ENCODE measurements at places on chromosomes 13 and 19.

GRCh38 chr13:23621316-23621645 lies 51.1 kb downstream of the TNFRSF19 start:
- DNase-seq = peak; percentile 6

- DNase-seq = no peak
These were observed 7.7 kb downstream of the C2CD4C start for GRCh38 chr19:400976-401865.

DNA sequence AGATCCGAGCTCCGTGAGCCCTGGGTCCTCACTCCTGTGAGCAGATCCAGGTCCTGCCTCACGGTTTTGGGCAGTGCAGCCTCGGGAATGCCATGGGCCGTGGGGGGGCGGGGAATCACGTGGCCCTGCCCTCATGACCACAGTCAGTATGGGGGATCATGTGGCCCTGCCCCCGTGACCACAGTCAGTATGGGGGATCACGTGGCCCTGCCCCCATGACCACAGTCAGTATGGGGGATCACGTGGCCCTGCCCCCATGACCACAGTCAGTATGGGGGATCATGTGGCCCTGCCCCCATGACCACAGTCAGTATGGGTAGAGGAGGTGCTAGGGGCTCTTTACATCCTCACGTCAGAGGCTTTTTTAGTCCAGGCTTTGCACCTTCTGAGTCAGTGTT lies 64.3 kb upstream of the F7 start:
- DNase-seq = no peak

- DNase-seq = no peak
These were observed 27.7 kb downstream of the PPP2R1A start for GRCh38 chr19:52217576-52217975.

DNA sequence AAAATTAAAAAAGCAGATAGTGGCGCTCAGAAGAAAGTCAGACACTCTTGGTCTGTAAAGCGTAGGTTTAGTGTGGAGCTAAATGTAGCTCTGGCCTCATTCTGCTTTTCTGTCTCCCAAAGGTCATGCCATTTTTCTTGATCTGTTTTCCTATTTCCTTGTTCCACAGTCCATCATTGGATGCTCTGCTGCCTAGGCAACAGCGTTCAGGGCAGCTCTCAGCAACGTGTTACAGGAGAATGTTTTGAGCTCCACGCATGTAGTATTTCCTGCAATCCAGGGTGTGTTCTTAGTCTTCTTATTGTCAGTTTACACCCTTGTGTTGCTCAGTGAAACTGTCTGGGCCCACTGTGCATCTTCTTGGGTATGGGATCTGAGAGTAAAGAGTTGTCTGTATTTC lies 46.0 kb upstream of the PCDH8 start:
- DNase-seq = no peak

DNA sequence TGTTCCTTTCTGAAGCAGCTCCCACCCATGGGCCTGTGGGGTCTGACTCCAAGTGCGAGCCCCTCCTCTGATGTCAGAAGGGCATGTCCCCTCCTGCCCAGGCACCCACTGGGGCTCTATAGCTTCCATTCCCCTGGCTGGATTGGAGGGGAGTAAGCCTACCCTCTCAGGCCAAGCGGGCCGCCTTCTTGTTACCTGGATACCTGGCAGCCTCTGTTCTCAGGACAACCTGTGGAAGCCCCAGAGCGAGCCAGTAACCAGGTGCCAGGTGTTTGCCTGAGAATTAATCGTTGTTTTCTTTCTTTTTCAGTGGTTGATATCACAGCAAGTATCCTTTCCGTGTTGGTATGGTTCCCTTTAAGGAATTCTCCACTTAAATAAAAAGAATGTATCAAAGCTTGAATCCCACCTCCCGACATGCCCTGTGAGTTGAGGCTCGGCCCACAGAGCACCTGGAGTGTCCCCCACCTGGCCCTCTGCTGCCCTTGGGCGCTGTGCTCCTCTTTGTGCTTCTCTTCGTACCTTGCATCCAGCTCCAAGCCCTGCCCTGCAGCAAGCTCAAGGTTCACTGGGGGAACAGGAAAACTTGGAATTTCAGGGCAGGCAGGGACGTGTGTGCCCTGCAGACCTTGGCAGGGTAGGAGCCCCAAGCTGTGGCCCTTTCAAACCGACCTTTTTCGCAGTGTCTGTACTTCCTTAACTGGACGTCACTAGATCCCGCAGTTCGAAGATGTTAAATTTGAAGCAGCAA lies 15.0 kb downstream of the MAU2 start:
- no peak for DNase-seq

DNA sequence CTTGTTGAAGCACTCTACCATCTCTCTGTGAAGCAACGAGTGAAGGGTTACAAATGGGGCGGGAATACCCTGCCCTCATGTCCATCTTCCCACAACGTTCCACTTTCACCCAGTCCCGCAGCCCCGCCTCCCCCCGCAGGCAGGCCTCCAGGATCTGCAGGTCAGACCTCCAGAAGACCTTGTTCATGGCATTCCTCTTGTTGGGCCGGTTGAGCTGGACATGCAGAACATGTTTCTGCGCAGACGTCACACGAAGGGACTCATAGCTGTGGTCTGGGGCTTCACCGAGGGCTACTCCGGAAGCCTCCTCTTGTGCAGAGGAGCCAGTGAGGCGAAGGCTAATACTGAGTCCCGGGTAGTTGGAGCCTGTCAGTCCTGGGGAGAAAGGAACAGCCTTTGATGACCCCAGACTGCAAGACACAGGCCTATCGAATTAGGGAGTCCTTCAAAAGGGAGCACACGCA lies 420 bp downstream of the ECH1 start:
- peak; percentile 37 for DNase-seq

DNA sequence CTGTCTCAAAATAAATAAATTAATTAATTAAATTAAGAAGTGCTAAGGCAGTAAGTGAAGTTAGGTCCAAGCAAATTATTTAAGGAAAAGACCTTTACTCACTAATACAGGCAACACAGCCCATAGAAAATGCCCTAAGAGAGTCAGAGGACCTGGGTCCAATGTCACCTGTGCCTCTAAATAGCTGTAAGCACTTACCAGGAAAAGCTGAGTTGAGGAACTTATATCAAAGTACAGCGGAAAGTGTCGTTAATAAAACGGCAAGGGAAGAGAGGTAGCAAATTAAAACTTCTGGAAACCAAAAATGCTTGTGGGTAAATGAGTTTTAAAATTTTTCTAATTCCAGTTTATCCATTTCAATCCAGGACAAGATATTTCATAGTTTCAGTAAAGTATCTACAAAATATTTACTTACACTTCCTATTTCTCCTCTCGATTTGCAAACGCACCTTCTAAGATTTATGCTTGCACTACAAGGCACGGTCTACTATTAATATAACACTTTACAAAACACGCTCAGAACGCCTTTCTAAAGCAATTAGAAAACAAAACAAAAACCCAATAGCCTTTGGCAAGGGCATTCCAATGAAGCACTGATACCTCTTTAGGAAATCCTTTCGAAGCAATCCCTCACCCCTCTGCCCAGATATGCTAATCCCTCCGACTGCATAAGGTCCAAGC lies 963 bp downstream of the VPS36 start:
- no peak for DNase-seq

GRCh38 chr13:60790620-60791019 lies 393.6 kb downstream of the TDRD3 start:
- no peak for DNase-seq

- DNase-seq = peak; percentile 40
These were observed 44.9 kb downstream of the ZNF611 start for GRCh38 chr19:52689843-52690368.

GRCh38 chr13:48715977-48716376 lies 62.2 kb downstream of the CYSLTR2 start:
- no peak for DNase-seq

- DNase-seq = no peak
These were observed 152.3 kb downstream of the TM9SF2 start for GRCh38 chr13:99653526-99653925.

GRCh38 chr19:10378124-10378523 lies 2.2 kb downstream of the TYK2 start:
- DNase-seq = no peak

DNA sequence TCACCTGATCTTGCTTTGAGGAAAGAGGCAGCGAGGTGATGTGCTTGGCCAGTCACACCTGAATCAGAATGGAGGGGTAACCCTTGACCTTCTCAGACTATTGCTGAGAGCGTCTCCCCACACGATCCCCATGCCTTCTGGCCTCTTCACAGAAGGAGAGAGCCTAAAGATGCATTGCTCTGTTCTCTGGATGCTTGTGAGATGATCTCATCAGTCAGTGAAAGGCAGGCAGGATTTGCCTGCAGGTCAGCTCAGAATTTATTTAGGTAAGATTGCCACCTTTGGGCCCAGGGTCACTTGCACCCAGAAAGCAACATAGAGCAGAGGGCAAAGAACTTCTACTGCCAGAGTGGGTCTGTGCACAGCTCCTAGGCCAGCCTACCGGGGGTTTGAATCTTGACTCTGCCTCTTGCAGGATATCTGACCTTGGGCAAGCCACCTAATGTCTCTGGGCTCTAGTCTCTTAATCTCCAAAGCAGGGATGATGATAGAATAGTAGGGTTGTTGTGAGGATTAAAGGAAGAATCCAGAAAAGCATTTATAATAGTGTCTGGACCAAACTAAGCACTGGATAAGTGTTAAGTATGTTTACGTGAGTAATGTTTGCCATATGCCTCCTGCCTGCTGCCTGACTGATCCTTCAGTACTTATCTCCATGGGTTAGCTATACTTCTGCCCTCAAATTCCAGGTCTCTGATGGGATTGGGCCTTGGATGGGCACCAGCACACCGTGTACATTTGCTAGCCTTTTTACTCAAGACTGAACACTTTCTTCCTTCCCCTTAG lies 8.4 kb upstream of the FLT1 start:
- no peak for DNase-seq

DNA sequence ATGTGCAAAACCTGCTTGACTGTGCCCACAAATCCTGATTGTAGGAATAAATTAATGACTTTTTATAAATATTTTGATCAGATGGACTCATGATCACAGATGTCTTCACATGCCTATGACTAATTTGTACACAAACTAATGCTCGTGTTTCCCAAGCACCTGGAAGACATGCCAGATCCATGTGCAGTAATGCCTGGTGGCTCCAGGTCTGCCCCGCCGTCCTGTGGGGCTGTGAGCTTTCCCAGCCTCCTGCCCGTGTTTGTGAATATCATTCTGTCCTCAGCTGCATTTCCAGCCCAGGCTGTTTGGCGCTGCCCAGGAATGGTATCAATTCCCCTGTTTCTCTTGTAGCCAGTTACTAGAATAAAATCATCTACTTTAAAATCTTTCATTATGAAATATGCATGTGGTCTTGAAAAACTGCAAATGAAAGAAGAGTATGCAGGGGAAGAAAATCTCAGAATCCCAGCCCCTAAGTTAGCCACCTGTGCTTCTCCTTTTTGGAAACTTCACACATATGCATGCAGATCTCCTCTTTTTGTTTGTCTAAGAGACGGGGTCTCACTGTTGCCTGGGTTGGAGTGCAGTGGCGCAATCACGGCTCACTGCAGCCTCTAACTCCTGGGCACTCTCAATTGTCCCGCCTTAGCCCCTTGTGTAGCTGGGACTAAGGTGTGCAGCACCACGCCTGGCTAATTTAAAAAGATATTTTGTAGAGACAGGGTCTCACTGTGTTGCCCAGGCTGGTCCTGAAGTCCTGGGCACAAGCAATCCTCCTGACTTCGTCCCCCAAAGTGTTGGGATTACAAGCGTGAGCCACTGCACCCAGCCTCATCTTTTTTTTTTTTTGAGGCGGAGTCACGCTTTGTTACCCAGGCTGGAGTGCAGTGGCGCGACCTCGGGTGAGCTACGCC lies 6.2 kb downstream of the RPL28 start:
- DNase-seq = no peak

- DNase-seq = no peak
These were observed 6.2 kb downstream of the NPHS1 start for GRCh38 chr19:35846038-35846668.

- DNase-seq = no peak
These were observed 541.4 kb upstream of the MIR17HG start for GRCh38 chr13:90806016-90806615.

- DNase-seq = no peak
These were observed 56.2 kb downstream of the DHRS12 start for GRCh38 chr13:51747438-51748434.

DNA sequence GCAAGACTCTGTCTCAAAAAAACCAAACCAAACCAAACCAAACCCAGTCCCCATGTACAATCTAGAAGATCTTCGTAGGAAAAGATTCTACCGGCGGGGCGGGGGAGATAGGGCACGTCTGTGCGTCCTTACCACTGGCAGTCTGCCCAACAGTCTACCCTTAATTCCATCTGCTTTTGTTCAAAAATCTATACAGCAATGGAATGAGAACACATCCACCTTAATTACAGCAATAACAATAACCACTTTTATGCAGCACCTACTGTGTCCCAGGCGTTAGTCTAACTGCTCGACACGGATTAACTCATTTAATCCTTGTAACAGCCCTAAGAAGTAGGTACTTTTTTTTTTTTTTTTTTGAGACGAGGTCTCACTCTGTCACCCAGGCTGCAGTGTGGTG lies 2.5 kb upstream of the ATF5 start:
- DNase-seq = no peak

- no peak for DNase-seq
These were observed 53.6 kb downstream of the WDFY2 start for GRCh38 chr13:51637852-51638215.

GRCh38 chr13:32165796-32166195 lies 134.2 kb downstream of the FRY start:
- DNase-seq = no peak

DNA sequence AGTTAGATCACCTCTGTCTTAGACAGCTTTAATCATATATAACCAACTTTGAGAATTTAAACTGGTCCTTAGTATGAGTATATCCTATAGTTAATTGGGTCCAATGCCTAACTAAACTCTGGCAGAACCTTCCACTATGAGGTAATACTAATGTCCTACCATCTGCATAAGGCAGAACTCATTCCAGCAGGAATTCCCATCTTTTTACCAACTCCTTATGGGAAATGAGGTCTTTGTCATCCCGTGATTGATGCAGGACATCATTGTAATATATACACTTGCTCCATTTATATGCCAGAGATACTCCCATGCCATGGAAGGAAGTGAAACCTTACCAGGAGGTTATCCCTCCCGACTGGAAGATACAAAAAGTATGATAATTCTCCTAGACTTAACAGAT lies 2.8 kb downstream of the KCTD4 start:
- DNase-seq = no peak

- no peak for DNase-seq
These were observed 11.5 kb downstream of the UBXN6 start for GRCh38 chr19:4445963-4446703.

GRCh38 chr19:46611776-46612175 lies 10.6 kb downstream of the CALM3 start:
- DNase-seq = peak; percentile 6

DNA sequence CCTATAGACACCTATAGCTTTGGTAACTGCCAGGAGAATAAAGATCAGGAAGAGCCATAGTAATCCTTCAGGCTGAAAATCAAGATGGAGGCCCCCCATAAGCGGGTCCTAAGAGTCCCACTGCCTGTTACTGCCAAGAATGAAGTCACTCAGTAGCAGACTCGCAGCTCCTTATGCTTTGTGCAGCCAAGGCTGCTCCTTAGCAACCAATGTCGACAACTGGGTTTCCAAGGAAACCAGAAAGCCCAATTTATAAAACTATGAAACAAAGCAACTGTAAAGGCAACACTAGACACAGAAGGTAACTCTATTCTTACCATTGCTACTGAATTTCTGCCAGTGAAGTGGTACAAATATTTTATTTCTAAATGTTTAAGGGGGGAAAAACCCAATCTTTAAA lies 56.5 kb downstream of the DCLK1 start:
- no peak for DNase-seq
